Activated T-helper 17 cell treated with anti-CD3 and anti-CD28 coated beads, Interleukin-2, amount 50 U/mL, for 72 hours (primary cell): ENCODE measurements at places on chromosomes 3 and 15.

- ATAC-seq, result no peak
Measured at GRCh38 chr3:197151580-197151979, 122.0 kb upstream of the MELTF start.

- ATAC-seq, result no peak
Measured at GRCh38 chr3:50128001-50128400, 27.1 kb upstream of the SEMA3F start.

- ATAC-seq, result no peak
Measured at GRCh38 chr3:46416125-46416810, 9.2 kb downstream of the CCRL2 start.

DNA sequence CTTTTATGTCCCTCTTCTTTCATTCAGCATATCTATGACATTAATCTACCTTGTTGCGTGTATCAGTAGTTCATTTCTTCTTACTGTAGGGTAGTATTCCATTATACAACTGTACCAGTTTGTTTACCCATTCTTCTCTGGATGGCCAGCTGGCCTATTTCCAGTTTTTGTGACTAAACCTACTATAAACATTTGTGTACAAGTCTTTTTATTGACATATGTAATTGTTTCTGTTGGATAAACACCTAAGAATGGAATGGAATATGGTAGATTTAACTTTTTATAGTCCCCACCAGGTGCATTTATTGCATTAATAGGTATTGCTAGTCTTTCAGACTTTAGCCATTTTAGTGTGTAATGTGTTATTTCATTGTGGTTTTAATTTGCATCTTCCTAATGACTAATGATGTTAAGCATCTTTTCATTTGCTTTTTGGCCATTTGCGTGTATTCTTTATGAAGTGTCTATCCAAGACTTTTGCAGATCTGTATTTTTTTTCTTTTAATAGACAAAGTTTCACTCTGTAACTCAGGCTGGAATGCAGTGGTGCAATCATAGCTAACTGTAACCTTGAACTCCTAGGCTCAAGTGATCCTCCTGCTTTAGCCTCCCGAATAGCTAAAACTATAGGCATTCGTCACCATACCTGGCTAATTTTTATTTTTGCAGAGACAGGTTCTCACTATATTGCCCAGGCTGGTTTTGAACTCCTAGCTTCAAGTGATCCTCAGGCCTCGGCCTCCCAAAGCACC is 41.9 kb upstream of the XRN1 start:
- ATAC-seq, result no peak

DNA sequence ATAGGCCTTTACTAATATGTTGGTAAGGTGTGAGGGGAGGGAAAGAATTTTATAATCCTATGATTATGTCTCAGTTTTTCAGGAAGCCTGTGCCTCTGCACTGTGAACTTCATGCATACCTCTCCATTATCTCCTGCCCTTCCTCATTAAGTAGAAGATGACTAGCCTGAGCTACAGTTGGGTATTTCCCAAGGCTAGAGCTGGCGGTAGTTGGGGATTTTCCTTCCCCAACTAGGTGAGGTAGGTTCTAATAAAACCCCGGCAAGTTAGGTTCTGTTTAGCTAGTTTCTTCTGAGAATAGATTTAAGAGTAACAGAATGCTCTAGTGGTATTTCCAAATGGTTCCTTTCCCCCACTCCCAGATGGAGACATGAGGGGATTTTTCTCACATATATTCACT is 414.5 kb downstream of the GRM7 start:
- ATAC-seq, result no peak

DNA sequence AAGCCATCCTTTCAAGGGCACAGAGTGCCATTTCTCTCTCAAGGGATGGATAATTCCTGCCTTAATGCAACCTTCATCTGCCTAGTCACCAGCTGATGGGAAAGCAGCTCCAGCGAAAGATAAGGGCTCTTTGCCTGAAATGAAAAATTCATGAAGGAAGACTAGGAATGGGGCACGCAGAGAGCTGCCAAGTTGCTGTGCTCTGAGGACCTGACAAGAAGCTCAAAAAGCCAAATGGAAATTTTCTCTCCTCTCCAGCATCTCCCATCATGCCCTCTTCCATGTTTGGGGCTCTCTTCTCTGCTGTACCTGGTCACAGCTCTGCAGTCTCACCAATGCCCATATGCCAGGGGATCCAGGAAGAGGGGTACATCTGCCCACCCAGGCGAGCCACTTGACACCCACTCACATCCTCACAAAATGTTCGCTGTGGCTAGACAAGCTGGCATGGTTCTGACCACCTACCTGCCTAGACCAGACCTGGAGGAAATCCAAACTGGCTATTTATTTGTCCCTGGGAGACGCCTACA is 29.3 kb upstream of the ABHD2 start:
- no peak for ATAC-seq

DNA sequence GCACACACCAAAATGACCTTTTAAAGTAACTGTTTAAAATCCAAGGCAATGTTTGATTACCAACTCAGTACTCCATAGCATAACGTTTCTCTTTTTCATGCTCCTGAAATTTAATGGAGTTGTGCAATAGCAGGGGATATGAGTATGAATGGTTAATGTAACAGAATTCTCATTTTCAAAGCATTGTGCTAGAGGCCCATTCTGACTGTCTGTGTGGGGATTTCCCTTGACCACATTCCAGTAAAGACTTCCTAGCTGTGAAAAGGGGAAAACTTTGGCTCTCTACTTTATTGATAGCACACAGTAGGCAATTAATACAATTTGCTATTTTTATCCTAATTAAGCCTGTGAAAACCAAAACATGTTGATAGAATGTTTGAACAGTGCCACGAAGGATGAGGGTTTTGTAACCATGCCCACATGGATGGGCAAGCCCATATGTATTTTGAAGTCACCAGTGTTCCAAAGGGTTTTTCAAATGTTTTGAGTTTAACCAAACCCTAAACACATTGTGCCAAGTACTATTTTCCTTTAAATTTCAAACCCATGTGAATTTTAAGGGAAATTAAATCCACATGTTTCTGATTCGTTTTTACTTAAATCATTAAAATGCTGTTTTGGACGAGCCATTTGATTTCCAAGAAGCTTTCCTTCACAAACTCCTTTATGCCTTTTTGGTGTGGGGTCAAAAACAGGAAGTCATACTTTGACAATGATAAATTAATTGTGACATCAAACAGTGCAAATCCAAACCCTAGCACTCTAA is 261.2 kb downstream of the SHOX2 start:
- ATAC-seq, result no peak

- no peak for ATAC-seq
Measured at GRCh38 chr15:29689287-29689986, 132.8 kb downstream of the TJP1 start.

- no peak for ATAC-seq
Measured at GRCh38 chr15:27683121-27683520, 416.0 kb downstream of the OCA2 start.

GRCh38 chr3:194275291-194275690 is 75.8 kb downstream of the CPN2 start:
- ATAC-seq, result no peak

GRCh38 chr15:99120050-99120777 is 15.3 kb downstream of the SYNM start:
- ATAC-seq, result no peak

- no peak for ATAC-seq
Measured at GRCh38 chr15:93467337-93467736, 378.3 kb upstream of the RGMA start.

- ATAC-seq, result peak; percentile 75
Measured at GRCh38 chr3:161104561-161105551, at the start of gene B3GALNT1. Gene B3GALNT1 (minus strand): TSS chr3:161105349. CDS start chr3:161086754, 18,595 bp downstream.

- ATAC-seq, result no peak
Measured at GRCh38 chr3:5430701-5431100, 243.2 kb downstream of the EDEM1 start.

- no peak for ATAC-seq
Measured at GRCh38 chr15:85693277-85693676, 101.4 kb downstream of the KLHL25 start.

GRCh38 chr3:105878061-105878460 is 9.2 kb upstream of the CBLB start:
- no peak for ATAC-seq

DNA sequence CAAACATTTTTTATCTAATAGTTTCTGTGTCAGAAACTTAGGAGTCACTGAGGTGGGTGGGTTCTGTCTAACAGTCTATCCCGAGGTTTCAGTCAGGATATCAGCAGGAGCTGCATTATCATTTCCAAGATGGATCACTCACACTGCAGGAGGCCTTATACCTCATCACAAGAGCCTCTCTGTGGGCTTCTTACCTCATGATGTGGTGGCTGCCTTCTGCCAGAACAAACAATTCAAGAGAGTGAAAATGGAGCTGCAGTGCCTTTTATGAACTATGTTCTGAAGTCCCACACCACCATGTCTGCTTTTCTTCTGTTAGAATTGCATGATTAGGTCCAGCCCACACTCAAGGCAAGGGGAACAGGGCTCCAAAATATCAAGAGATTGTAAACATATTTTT is 27.9 kb downstream of the RFX7 start:
- ATAC-seq, result no peak

- ATAC-seq, result no peak
Measured at GRCh38 chr3:97138914-97139541, 324.6 kb downstream of the EPHA6 start.

DNA sequence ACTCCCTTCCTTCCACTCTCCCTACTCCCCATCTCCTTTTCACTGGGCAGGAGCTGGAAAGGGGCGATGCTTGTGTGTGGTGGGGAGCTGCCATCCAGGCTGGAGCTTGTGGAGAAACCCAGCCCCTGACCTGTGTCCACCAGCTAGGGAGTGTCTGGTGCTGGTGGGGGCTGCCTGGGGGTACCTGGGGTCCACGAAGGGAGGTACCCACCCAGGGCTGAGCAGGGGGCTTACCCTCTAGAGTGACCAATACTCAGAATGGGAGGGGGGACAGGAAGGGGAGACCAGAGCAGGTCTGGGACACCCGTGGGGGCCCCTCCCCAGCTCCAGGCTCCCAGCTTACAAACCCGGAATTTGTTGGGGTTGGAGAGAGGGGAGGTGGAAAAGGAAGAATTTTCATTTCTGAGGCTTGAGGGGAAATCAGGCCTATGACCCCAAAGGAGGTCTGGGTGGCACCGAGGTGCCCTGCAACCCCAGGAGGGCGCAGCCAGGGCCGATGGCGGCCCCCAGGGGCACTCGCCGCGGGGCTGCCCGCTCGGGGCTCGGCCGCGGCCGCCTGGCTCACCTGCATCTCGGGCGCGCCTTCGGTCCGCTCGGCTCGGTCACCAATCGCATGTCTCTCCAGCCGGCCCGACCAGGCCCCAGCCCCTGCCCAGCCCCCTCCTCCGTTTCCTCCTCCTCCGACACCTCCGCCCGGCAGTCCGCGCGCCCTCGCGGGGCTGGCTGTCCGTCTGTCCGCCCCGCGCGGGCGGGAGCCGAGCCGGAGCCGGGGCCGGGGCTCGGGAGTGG is 773 bp downstream of the LINGO1 start:
- no peak for ATAC-seq

DNA sequence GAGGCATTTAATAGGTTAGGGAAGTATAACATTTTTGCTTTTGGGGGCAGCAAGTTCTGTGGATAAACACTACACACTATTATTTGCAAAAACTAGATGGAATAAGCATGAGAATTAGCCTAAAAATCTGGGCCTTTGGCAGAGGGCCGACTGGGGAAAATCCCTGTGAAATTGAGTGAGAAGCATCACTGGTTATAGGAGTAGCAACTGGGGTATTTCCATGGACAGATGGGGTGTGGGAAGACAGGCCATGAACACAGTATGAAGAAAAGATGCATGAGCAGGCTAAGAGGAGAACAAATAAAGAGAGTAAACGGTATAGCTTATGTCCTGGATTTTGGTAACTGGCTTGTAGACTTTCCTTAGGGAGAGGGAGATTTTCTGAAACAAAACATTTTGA is 32.9 kb upstream of the CSPG5 start:
- ATAC-seq, result no peak

GRCh38 chr3:189999718-190000117 is 121.0 kb downstream of the P3H2 start:
- no peak for ATAC-seq

- ATAC-seq, result no peak
Measured at GRCh38 chr15:28914046-28914445, 28.3 kb downstream of the APBA2 start.

- ATAC-seq, result no peak
Measured at GRCh38 chr3:43872301-43872700, 181.6 kb downstream of the ABHD5 start.
